ENCODE measurements at places on chromosomes 7 and 10. TPM values are rescaled to one million over a fixed set of nuclear protein-coding genes. Genes with fewer than 3 reads are reported as not detected.

DNA sequence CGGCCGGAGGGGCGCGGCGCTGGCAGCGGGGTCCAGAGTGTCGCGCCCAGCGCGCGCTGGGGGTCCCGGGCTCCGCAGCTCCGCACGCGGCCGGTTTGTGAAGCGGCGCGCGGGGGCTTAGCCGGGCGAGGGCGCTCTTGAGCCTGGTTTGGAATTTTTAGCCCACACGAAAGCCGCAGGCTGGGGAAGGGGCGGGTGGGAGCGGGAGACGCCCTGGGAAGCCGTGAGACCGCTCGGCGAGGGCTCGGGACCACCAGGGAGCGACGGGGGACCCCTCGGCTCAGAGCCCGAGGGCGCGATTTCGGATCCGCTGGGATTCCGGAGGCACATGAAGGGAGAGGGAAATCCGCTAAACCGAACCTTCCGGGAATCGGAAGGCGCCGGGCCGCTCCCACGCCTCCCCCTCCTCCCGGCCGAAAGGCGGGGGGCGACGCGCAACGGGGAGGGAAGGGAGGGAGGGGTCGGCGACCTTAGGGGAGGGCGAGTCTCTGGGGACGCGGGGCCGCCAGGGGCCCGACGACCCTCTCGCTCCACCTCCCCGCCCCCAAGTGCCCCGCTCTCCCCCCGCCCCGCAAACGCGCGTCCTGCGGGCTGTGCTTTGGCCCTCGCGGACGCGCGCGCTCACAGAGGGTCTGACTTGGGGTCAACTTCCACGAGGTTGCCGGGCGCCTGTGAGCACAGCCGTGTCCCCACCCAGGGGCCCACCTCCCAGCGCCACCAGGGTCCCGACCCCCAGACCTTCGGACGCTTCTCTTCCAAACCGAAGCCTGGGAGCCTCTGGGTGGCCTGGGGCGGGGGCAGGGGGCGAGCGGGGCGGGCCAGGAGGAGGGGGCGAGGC, 5.1 kb upstream of the ELFN1 start:
- H3K27me3 ChIP-seq, result peaks cover 44% of the 10 kb centered on the region
- H3K4me3 ChIP-seq, result no peak overlapping the region
- no peak overlapping the region for H3K27ac ChIP-seq
- peaks cover 15% of the 10 kb centered on the region for H3K4me1 ChIP-seq
- H3K36me3 ChIP-seq, result no peaks in the 10 kb centered on the region

GRCh38 chr7:15352421-15353206, 209.2 kb downstream of the AGMO start:
- no peaks in the 10 kb centered on the region for H3K36me3 ChIP-seq
- DNase-seq, result no peak
- H3K4me1 ChIP-seq, result no peaks in the 10 kb centered on the region
- H3K4me3 ChIP-seq, result no peak overlapping the region
- no peak overlapping the region for H3K27ac ChIP-seq

Gene CNTNAP2
- total RNA-seq, result not detected

Gene NEUROD6
- not detected for total RNA-seq

Gene AGR2
- not detected for total RNA-seq

DNA sequence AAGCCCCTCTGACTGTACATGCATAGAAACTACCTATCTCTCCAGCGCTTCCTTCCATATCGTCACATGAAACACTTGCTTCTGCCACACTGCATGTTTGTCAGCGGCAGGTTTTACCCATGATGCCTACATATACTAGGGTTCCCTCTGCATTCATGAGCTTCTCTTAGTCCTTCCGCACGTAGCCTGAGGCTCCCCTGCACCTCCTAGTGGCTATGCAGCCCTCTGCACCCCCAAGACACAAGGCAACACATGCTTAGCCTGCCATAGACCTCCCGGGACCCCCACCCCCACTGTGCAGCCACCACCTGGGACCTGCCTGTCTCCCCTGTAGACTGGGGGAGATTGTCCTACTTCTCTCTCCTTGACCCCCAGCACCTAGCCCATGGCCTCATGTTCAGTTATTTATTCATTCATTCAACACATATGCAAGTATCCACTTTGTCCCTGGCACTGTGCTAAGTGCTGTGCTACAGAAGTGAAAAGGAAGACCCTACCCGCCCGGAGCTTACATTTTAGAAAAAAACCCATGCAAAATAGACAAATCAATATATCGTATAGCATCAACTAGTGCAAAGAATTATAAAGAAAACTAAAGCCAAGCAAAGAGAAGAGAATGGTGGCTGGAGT, 23.5 kb downstream of the TMEM273 start:
- no peak overlapping the region for H3K4me3 ChIP-seq
- H3K27me3 ChIP-seq, result no peaks in the 10 kb centered on the region
- H3K27ac ChIP-seq, result peak overlapping the region; percentile 44
- peaks cover 46% of the 10 kb centered on the region for H3K4me1 ChIP-seq
- DNase-seq, result peak; percentile 55

DNA sequence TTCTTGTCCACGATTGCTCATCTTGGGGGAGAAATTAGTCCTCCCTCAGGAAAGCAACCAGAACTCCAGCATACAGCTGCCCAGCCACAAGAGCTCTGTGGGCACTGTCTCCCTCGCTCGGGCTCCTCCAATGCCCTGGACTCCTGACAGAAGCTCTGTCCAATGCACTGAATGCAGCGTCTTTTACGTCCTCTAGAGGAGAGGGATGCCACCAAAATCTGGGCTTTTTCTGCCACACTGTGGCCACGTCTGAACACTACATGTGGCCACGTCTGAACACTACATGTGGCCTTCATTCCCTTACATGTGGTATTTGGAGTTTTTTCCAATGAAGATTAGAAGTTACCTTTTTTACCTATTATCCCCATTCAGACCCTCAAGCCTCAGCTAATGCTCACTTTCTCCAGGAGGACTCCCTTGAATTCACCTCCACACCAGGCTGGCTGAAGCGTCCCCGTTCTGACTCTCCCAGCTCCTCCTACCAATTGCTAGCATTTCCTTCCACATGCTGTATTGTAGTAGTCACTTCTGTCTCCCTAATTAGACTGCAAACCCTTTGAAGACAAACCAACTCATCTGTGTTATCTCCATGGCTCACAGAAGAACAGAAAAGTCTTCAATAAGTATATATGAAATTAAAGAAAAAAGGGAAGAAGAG, 134.3 kb upstream of the PDE1C start:
- no peak overlapping the region for H3K27ac ChIP-seq
- DNase-seq, result no peak
- H3K27me3 ChIP-seq, result no peaks in the 10 kb centered on the region
- H3K4me3 ChIP-seq, result no peak overlapping the region
- H3K36me3 ChIP-seq, result no peaks in the 10 kb centered on the region

GRCh38 chr10:125166658-125167057, 6.3 kb upstream of the CTBP2 start:
- no peak for DNase-seq
- no peaks in the 10 kb centered on the region for H3K4me1 ChIP-seq
- no peak overlapping the region for H3K27ac ChIP-seq
- H3K4me3 ChIP-seq, result no peak overlapping the region
- peaks cover 18% of the 10 kb centered on the region for H3K27me3 ChIP-seq

Gene AKR1C8
- total RNA-seq, result 0.63 TPM

Gene NANOS1
- 0.40 TPM for total RNA-seq

DNA sequence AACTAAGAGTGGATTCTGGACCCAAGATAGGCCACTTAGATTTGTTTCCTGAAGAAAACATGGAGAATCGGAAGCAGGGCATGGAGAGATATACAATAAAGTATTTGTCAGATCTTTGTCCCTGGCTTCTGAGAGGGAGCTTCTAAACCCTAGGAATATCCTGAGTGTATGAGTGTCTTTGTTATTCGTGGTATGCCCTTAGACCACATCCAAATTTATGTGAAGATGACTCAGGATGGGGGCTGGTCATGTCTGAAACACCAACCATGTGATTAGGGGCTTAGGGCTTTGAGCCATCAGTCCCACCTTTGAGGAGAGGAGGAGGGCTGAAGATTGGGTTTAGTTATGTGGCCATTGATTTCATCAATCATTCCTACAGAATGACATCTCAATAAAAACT, 69.7 kb upstream of the PLPP4 start:
- no peak overlapping the region for H3K27ac ChIP-seq
- DNase-seq, result no peak
- H3K4me3 ChIP-seq, result no peak overlapping the region
